ENCODE measurements at places on chromosomes 1 and 21.

GRCh38 chr1:110438893-110439292, 12.1 kb upstream of the PROK1 start:
- no peak for DNase-seq

GRCh38 chr1:66331658-66332547, 202.1 kb upstream of the SGIP1 start:
- peak; percentile 79 for DNase-seq

DNA sequence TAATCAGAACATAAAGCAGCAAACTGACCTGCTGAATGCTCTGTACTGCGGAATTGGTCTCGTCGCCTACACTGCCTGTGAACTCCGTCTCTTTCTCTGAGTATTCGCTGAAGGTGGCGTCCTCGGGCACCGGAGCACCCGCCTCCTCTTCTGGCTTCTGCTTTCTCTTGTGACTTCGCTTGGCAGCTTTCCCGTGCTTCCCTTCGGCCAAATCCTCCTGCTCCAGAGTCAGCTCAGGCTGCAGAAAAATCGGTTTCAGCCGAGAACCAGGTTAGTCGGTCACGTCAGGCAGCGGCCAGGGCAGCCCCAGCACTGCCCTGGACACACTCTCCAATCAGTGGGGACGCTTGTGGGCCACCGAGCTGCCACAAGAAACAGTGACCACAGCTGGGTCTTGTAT, 35.8 kb upstream of the RIPK4 start:
- peak; percentile 77 for DNase-seq

GRCh38 chr1:110633646-110634030, 27.5 kb upstream of the KCNA2 start:
- DNase-seq: no peak
